ENCODE measurements at places on chromosomes 3 and 15.

GRCh38 chr3:9109568-9109914 lies 139.9 kb downstream of the SRGAP3 start:
- DNase-seq: no peak

- DNase-seq: no peak
These were observed 123.6 kb upstream of the VEPH1 start for GRCh38 chr3:157626817-157627216.

- no peak for DNase-seq
These were observed 30.1 kb downstream of the KBTBD8 start for GRCh38 chr3:67028001-67028784.

DNA sequence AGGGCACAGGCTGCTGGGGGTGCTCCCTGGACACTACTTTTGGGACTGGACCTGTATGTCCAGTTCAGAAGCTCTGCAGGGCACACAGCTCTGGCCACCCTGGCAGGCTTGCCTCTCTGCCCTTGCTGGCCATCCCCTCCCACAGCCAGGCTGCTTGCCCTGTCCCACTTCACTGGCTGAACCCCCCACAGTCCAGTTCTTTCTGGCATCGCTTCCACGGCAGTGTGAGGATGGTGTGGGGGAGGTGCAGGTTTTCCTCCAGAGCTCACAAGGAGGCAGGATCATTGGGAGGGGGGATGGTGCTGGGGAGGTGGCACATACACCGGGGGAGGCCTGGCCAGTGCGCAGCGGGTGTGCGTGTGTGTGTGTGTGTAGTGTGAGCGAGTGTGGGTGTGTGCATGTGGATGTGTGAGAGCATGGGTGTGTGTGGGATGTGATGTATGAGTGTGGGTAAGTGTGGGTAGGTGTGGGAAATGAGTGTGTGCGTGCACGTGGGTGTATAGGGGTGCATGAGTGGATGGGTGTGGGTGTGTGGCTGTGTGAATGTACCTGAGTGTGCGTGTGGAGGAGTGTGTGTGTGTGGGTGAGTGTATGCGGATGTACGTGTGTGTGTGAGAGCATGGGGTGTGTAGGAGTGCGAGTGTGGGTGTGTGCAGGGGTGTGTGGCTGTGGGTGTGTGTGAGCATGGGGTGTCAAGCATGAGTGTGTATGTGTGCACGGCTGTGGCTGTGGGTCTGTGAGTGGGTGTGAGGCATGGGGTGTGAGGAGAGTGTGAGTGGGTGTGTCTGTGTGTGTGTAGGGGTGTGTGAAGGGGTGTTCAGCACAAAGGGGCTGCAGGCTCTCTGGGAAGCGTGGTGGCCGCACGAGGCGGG lies 155.2 kb downstream of the NSMCE3 start:
- no peak for DNase-seq

DNA sequence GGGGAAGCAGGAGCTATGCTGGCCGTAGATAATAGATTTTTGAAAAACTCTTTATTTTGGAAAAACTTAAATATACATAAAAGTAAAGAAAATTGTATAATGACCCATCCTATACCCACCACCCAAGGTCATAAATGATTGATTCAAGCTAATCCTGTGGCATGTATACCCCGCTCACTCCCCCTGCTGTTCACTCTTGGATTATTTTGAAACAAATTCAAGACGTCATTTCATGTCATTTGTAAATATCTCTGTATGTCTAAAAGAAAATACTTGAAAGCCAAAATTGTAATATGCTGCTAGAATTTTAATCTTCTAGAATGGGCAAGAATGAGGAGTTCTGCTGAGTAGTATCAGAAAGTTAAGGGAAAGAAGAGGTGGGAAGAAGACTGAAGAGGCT lies 241.7 kb downstream of the FEZF2 start:
- peak; percentile 19 for DNase-seq

DNA sequence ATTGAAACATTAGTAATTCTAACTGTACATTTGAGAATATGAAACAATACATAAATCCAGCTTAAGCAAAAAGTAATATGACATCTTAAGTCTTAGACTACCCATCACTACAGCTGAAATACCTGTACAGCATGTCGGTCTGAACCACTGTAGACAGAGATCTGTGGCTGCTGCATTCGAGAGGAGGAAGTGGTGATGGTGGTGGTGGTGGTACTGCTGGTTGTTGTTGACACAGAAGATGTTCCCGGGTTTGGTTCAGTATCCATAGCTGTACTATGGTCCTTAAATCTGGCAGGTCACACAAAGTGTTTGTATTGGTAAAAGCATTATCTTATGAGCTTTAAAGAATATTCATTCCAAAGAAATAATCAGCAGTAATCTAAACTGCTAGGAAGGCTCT lies 2.9 kb downstream of the PHC3 start:
- no peak for DNase-seq

DNA sequence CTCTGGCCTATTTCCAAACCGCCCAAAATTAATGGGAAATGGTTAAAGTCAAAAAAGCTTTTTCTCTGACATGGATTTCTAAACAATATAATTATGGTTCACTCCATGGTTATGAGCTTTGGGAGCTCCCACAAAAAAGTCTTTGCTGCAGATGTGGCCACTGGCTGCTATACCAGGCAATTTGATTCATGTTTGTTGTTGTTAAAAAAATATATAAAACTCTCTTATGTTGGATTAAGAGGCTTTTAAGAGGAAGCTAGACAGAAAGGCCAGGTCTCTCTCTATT lies 258.6 kb downstream of the TIGIT start:
- no peak for DNase-seq

DNA sequence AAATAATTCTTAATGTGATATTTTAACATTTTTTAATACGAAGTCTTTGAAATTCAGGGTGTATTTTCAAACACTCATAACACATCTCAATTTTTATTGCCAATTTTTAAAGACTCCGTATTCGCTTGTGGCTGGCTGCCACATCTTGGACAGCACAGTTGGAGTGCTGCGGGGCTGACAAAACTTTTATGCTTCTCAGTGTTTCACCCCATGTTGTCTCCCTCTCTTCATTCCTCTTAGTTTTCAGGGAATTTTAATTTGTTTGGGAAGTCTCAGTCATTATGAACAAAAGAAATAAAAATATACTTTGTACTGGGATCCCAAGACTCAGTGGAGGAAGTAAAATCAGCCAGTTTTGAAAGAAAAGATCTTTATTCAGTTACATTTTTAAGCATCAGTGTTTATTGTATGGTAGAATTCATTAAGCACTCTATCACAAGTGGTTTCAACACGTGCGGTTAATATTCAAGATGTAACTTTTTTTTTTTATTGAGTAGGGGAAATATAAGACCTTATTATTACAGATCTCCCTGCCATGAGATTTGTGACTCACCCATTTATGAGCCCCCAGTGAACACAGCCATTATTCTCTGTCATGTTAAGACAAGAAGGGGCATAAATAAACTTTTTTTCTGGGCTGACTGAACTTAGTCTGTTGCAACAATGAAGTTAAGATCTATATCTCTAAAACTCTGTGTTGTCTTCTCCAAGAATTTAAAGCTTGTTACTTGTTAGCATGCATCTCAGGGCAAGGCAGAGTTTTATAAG lies 26.8 kb downstream of the KAT2B start:
- peak; percentile 21 for DNase-seq
